Lower leg skin (tissue), 4 donors: ENCODE measurements at places on chromosomes 5 and 9.

- DNase-seq: no peak
These were observed 156.1 kb upstream of the ERCC6L2 start for GRCh38 chr9:95719354-95719753.

GRCh38 chr9:69276775-69277174 lies 48.2 kb upstream of the ENTREP1 start:
- no peak for DNase-seq

- no peak for DNase-seq
These were observed 198.6 kb downstream of the PAX5 start for GRCh38 chr9:36835271-36835996.

- no peak for DNase-seq
These were observed 189.6 kb downstream of the NR3C1 start for GRCh38 chr5:143213851-143214363.
